HFFc6 (cell line): ENCODE measurements at places on chromosomes 5 and 9. TPM values are rescaled to one million over a fixed set of nuclear protein-coding genes. Genes with fewer than 3 reads are reported as not detected.

DNA sequence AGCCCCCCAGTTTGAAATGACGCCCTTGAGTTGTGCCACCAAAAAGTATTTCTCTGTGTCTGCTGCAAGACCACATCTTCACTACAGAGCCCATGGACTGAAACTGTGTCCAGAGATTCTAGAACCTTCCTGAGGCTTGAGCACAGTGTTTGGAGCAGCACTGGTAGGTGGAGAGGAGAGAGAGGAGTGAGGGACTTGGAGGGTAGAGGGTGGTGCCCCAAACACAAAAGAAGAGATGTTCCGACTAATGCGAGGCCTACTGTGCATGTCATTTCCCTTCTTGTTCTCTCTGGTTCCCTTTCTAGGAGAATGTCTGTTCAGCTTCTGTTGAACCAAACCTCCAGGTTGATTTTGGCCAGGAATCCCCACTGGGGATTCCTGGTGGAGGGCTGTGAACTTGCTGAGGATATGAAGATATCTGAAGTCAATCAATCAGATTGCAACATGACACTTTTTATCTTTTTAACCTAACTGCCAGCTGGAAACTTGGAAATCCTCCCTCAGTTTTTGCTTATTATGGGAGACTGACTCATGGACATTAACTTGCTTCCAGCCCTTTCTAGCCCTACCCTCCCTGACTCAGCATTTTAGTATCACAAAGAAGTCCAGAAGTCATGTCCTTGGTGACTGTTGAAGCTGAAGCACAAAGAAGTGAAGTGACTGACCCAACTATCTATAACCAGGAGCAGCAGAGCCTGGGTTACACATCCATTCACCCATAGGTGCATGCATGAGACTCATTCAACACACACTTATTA is 154.5 kb downstream of the NR3C1 start:
- DNase-seq = peak; percentile 86

DNA sequence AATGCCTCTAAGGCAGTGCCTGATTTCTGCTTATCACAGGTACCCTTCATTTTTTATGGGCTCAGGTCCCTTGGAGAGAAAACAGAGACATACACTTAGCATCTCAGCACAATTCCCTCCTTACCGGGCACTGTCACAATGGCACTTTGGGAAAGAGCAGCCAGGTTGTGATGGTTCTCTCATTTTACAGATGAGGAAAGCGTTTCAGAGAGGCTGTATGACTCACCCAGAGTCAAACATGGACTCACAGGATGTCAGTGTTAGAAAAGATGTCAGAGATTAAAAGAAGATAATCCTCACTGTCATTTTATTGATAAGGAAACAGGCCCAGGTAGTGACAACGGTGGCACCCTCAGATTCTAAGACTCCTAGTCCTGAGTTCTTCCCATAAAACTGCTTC is 12.0 kb upstream of the SLC31A2 start:
- DNase-seq = no peak

- DNase-seq = peak; percentile 87
These were observed 49.4 kb upstream of the COL5A1 start for GRCh38 chr9:134592018-134592818.

DNA sequence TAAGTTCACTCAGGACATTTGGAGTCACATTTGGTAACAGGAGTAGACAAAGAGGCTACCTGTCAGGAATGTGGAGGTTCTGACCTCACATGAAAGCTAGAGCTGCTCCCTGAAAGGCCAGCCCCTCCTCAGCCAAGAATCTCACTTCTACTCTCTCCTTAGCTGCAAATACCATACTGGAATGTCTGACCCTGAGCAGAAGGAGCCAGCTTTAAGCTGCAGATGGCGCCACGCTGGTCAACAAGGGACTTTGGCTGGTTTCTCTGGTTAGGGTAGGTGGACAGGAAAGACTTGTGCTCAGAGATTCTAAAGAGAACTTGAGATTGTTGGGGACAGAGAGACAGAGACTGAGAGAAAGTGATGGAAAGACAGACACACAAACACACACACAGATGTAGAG is 21.9 kb downstream of the ASTN2 start:
- DNase-seq = no peak

- DNase-seq = peak; percentile 4
These were observed 10.0 kb upstream of the SHISAL2B start for GRCh38 chr5:64680289-64680688.

DNA sequence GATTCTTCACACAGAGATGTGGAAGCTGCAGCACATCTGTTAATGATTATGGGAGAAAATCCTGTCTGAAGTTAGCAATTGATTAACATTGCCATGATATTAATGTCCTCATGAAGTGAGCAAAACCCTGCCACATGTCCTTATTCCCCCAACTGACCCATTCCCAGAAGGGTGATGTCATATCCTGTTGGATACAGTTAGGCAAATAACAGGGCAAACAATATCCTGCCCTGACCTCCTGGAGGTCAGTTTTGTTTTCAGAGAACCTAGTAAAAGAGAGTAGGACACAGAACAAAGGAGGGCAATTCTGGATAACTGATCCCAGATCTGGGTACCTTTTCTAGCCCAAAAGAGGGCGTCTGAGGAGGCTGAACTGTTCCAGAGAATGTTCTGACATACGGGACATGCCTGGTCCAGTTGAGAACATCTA is 11.0 kb downstream of the ABLIM3 start:
- DNase-seq = peak; percentile 30

DNA sequence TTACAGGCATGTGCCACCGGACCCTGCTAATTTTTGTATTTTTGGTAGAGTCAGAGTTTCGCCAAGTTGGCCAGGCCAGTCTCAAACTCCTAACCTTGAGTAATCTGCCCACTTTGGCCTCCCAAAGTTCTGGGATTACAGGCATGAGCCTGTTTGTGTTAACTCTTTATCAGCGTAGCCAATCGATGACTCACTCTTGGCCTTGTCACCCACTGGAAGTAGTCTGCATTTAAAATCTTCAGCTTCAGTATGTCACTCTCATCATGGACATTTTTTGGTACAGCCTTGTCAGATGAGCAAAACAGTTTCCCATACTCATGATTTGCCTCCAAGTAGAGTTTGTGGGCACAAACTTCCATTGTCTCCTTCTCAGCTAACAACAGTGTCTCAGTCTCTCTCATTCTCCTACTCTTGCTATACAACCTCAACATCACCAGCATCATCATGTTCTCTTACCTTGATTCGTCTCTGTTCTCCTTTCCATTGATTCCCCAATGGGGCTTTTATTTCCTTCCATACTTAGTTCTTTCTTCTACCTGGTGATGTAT is 22.5 kb downstream of the MUSK start:
- peak; percentile 9 for DNase-seq

GRCh38 chr9:113569472-113570060 is 106.0 kb downstream of the RGS3 start:
- no peak for DNase-seq

DNA sequence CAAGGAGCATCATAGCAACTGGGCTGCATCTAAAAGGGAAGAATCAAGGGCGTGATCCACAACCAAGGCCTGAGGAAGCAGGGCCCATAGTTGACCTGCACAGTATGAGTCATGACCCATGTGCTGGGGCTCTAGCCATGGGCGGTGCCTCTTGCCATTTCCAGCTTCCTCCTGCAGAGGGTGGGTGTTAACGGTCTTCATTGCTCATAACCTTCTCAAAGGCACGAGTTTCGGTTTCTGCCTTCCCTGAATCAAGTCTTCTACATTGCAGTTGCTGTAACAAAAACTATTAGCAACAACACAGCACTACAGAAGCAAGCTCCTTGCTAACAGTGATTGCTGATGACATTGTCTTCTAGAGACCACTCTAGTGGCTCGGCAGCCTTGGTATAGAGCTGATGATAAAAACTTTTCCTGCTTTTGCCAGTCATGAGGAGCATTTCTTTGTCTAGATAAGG is 66.9 kb downstream of the CTSL start:
- peak; percentile 84 for DNase-seq

DNA sequence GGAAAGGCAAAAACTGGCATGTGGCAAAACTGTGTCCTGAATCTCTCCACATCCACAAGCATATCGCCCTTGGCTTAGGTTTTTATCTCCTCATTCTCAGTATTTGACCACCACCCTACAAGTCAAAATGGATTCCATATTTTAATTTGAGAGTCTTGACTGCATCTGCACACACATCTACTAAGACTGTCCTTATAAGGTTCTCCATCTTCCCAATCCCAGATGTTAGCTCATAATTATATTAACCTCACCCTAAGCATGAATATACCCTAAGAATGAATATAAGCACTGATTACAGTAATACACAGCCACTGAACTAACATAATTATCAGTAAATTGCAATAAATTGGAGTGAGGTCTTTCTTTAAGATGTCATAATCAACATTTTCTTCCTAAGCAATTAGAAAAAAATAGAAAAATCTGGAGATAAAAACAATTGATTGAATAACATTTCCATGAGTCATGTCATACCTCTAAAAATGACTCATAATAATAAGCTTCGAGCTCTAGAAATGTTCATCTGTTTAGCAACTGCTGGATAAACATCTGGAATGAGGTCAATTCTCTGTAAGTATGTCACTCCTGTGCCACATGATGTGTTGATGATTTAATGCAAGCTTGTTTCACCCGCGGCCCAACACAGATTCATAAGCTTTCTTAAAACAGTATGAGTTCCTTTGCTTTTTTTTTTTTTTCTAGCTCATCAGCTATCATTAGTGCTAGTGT is 39.9 kb upstream of the PAM start:
- peak; percentile 69 for DNase-seq

DNA sequence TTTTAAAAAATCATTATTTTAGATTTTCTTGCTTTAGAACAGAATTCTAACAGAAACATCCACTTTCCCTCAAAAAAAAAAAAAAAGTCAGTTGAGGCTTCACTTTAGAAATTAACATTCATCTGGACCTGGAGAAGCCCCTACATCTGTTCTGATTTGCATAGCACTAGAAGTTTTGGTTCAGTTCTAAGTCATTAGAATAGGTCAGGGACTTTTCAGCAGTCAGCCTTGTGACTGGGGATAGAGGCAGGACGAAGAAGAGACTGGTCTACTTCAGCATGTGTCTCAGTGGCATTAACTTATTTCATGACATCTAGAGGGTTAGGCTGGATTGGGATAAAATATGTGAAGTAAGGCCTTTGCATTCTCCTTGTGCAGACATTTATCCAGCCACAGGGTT is 215.8 kb upstream of the DAB2 start:
- DNase-seq = no peak

The PPIC gene
- 44.0 and 69.0 TPM in 2 replicates for total RNA-seq

The HTR4 gene
- total RNA-seq = not detected in 3 replicates

The RGMB gene
- 208 to 282 TPM (median 235 TPM) in 3 replicates for total RNA-seq

The UNC5A gene
- total RNA-seq = not detected in 3 replicates

The SHC3 gene
- 0.32 to 1.2 TPM (median 1.0 TPM) in 3 replicates for total RNA-seq

The C9orf50 gene
- total RNA-seq = not detected in 2 replicates

The GRM6 gene
- not detected in 3 replicates for total RNA-seq

The TENT4A gene
- 17.4 and 22.3 TPM in 2 replicates for total RNA-seq

The SAXO1 gene
- not detected in 3 replicates for total RNA-seq

The MCC gene
- 2.5 to 5.3 TPM (median 3.5 TPM) in 3 replicates for total RNA-seq

The FBXW11 gene
- 57.9 to 60.9 TPM (median 60.5 TPM) in 3 replicates for total RNA-seq

The IL3 gene
- total RNA-seq = not detected in 3 replicates
